Hematopoietic multipotent progenitor cell (in vitro differentiated cells): ENCODE measurements at places on chromosomes 3 and 15. TPM values are rescaled to one million over a fixed set of nuclear protein-coding genes. Genes with fewer than 3 reads are reported as not detected.

GRCh38 chr3:59510576-59510975 lies 460.8 kb upstream of the CFAP20DC start:
- DNase-seq: no peak

GRCh38 chr3:136947477-136947876 lies 10.3 kb upstream of the IL20RB start:
- DNase-seq: no peak

- DNase-seq: no peak
Observed at GRCh38 chr3:192013110-192013509, 552.1 kb downstream of the PYDC2 start.

GRCh38 chr15:91915576-91915975 lies 62.1 kb downstream of the SLCO3A1 start:
- no peak for DNase-seq

The DISP2 gene
- total RNA-seq: 0.54 TPM

The THPO gene
- not detected for total RNA-seq

The LCMT2 gene
- total RNA-seq: 5.7 TPM

DNA sequence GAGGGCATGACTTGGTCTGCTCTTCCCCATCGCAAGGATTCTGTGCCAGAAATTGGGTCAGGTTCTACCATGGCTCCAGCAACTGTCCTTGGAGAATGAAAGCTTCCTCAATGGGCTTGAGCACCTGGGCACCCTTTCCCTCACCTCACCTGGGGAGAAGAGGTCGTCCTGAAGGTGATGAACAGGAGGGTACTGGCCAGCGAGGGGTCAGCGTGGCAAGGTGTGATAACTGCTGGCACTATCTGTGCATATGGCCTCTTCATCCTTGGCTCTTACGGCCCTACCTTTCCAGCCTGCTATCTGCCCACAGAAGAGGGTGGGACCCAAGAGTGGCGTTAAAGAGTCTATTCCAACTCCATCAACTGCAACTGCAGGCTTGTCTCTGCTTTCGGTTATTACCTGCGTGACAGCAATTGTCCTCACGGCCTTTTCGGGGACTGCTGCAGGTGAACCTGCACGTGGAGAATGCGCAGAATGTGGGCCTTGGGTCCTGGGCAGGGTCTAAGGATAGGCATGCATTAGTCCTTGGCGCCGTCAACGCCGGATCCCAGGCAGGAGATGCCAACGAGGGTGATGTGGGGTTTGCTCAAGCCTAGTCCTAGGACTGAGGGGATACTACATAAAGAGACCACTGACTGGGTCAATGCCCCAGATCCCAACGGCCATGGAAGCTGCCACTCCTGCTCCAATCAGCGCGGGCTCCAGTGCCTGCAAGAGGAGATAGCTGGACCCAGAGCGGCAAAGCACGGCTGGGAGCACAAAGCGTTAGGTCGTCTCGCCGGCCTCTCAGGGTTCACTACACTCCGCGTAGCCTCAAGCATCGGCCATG lies 625 bp upstream of the RBM15B start:
- no peak for DNase-seq

GRCh38 chr15:97909291-97909891 lies 51.1 kb upstream of the ARRDC4 start:
- DNase-seq: peak; percentile 57

The AP3B2 gene
- total RNA-seq: 0.54 TPM

DNA sequence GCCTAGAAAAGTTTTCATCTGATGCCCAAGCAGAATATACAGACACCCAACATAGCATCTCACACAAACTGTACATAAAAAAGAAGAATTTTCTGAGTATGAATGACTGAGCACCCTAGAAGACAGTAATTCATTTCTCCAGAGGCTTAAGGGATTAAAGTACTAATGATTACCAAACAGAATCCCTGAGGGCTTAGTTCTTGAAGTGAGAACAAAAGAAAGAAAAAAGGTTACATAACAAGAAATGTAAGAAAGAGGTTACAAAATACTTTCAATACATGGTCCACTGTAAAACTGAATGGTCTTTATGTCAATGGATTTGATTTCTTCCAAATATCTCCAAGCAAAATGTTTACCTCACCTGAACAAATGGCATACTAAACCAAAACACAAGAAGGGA lies 9.1 kb upstream of the NEK10 start:
- no peak for DNase-seq

The SLC6A11 gene
- total RNA-seq: under 0.01 TPM

DNA sequence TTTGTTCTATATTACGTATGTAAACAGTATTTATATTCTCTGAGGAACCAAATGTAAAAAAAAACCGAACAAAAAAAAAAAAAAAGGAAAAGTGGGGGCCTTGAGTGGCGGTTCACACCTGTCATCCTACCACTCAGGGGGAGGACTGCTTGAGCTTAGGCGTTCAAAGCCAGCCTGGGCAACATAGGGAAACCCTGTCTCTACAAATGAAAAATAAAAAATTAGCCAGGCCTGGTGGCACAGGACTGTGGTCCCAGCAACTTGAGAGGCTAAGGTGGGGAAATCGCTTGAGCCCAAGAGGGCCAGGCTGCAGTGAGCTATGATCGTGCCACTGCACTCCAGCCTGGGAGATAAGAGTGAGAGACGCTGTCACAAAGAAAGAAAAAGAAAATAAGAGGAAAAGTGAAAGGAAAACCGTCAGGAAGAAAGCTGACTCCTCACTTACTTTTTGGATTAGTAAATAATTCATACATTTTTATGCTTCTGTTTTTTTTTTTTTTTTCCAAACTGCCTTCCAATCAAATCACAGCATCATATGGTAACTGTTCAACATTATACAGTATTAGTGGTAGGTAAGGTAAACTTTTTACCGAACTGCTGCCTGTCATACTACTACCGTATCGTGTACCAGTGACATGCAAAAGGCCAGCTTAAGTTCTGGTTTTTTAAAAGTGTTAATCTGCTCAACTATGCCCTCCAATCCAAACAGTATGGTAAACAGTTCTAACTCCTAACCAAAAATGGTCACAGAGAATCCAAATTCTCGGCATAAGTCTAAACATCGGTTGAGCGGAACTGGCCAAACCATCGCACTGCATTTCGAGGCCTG lies 1.2 kb downstream of the PHC3 start:
- no peak for DNase-seq

GRCh38 chr3:54358316-54358715 lies 236.0 kb downstream of the CACNA2D3 start:
- DNase-seq: no peak

The EIF2B5 gene
- 60.3 TPM for total RNA-seq

DNA sequence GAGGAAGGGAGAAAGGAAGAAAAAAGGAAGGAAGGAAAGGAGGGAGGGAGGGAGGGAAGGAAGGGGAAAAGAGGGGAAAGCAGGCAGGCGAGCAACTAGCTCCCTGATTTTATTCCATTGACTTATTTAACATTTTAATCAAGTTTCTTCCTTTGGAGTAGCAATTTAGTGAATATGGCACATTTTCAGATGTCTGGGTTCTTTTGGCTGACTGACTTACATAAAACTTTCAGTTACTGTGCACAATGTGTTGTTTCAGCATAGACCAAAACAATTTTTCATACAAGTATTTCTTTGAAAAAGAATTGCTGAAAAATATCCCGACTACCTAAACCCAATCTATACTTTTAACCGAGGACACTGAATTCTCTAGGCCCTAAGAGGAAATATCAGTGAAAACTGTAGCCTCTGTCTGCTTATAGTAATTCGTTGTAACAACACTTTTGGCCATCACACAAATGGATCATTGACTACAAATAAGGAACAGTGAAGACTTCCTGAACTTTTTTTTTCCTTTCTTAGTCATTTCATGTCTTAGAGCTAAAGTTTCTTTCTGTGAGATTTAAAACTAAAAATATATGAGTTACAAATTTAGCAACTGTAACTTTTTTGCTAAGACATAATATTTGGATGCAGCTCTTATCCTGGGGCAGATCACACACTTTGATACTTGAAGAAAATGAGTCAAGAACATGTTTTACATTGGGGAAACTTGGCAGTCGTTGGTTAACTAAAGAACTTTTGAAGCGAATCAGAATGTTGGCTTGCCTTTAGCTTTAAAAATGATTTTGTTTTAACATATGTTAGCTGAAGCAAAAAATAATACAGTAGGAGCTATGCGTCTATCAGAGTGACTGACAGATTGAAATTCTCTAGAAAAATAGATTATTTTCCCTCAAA lies 79.6 kb downstream of the SOX2 start:
- DNase-seq: no peak
